ENCODE measurements at places on chromosomes 2 and 18.
A peak's percentile ranks its signal among the peaks of the same experiment; 100 is the strongest.

DNA sequence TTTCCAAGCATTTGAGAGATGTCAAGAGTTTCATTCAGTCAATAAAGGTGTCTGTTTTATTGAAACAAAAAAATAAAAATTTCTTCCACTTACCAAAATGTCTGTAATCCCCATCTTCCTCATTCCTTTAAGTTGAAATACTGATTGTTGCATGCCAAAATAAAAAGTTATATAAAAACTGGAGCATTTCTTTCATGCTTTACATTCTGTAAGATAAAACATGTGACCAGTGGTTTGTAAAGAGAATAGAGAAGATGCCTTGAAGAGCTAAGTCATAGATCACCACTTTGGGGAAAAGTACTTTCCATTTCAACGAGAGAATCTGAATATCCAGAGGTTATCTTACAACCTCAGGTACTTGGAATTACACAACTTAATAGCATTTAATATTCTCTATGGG is 35.9 kb upstream of the MYO1B start:
- DNase-seq, result no peak

DNA sequence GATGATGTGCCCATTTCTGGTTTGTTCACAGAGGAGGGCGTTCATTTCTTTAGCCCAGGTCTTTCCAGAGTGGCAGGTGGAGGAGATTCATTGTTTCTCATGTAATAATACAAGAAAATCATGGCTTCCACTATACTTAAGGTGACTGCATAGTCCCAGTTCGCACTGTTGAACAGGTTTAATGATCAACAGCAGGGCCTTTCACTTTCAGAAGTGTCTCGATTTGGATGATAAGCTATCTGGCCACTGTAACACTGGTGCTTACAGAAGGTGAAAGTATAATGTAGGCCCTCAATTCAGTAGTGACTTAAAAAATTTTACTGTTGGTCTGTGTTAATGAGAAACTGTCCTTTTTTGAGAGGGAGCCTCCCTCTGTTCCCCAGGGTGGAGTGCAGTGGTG is 1.4 kb downstream of the RMC1 start:
- DNase-seq, result no peak

DNA sequence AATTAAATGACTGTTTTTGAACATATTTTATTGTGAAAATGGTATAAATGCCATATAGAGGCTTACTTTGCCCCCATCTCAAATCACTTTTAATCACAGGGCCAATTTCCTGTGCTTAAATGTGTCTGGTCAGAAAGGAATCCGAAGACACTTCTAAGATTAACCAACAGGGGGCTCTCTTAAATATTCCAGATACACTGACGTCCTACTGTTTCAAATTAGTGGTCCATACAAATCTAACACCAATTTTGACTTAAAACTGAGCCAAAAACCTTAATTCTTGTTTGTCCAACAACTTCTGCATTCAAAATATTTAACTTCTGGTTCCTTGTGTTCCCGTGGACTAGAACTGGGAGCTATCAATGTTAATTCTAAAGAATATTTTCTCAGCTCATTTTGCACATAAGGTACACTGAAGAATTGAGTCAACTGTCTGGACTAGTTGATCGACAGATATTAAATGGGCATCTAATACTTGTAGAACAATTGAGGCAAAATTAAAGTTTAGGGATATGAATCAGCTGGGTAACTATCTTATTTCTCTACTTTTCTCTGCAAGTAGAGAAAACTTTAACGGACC is 557.5 kb downstream of the ARHGAP15 start:
- no peak for DNase-seq

DNA sequence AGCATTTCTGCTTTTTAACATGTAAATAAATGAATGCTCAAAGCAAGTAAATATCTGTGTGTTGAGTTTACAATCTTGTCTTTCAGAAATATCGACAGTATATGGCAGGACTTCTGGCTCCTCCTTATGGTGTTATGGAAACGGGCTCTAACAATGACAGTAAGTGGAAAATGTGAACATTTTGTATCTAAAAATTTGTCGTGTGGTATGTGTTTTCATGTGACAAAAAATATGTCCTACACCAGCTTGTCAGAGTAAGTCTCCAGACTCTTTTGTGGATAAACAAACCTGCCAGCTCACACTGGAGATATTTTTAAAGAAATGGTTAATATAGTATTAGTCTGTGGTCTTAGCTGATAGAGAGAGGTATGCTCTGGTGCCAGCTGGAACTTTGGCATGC is 157.9 kb upstream of the MAP3K20 start:
- no peak for DNase-seq

GRCh38 chr2:20198001-20198400 is 26.9 kb downstream of the SDC1 start:
- no peak for DNase-seq

- no peak for DNase-seq
These were observed 495 bp upstream of the TTC32 start for GRCh38 chr2:19902216-19902740.

GRCh38 chr2:106991866-106992265 is 105.9 kb upstream of the ST6GAL2 start:
- DNase-seq, result no peak

GRCh38 chr2:142880279-142880678 is 2.8 kb downstream of the KYNU start:
- no peak for DNase-seq

DNA sequence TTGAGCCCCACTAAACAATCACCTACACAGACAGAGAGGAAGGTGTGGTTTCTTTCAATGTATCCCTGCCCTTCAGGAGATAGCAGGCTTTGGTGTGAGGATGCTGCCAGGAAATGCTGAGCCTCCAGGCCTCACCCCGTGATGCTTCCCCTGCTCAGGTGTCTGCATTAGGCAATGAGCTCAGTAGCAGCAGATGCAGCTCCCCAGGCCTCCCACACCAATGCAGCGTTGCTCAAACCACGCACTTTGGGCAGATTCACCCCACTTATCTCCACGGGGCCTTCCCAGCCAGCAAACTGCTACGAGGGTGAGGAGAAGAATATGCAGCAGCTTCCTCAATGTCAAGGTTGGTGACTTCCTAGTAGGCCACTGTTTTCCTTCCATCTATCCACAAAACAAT is 229.3 kb upstream of the PXDN start:
- no peak for DNase-seq

- DNase-seq, result no peak
These were observed 90.8 kb downstream of the NFATC1 start for GRCh38 chr18:79486356-79487182.

- peak; percentile 3 for DNase-seq
These were observed 76.5 kb downstream of the CYBRD1 start for GRCh38 chr2:171598713-171599319.

GRCh38 chr2:102120701-102121159 is 21.8 kb upstream of the IL1R1 start:
- DNase-seq, result no peak

- no peak for DNase-seq
These were observed 107.1 kb upstream of the PKDCC start for GRCh38 chr2:41940745-41941063.

- no peak for DNase-seq
These were observed 31.6 kb upstream of the VWC2L start for GRCh38 chr2:214379227-214379626.

DNA sequence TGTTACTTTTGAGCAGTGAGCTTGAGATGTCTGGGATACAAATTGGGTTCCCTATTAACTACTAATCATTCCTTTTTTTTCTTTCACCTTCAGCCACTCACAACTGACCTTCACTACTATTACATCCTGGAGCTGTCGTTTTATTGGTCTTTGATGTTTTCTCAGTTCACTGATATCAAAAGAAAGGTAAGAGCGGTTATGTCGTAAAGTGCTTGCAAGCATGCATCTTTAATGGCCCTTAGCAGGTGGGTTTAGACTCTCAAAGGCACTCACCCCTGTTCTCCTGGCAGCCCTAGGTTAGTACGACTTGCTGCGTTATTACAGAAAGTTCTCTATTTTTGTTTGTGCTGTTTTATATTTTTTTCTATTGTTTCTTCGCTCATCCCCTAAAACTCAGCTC is 107.6 kb upstream of the NOSTRIN start:
- no peak for DNase-seq

DNA sequence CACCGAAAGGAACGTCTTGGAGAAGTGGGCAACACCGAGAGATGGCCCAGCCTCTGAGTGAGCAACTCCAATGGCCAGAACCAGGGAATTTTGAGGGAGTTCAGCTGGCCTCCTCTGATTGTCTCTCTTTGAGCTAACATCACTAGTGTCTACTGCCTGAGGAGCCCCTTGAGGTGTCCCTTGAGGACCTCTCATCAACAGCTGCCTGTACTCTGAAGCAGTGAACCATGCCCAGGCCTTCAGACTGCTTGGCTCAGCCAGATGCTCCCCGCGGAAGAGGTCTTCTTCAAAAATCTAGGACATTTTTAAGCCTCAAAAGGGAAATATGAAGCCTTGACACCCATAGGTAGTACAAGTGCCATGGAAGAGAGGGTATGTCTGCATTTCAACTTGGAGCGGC is 430.4 kb downstream of the TXNL1 start:
- DNase-seq, result no peak

DNA sequence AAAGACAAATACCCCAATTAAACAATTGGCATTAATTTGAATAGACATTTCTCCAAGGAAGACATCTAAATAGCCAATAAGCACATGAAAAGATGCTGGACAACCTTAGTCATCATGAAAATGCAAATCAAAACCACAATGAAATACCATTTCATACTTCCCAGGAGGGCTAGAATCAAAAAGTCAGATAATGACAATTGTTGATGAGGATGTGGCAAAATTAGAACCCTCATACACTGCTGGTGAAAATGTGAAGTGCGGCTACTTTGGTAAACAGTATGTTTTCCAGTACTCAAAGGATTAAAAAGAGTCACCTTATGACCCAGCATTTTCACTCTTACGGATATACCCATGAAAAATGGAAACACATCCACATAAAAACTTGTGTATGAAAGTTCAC is 91.6 kb downstream of the FIGN start:
- no peak for DNase-seq

DNA sequence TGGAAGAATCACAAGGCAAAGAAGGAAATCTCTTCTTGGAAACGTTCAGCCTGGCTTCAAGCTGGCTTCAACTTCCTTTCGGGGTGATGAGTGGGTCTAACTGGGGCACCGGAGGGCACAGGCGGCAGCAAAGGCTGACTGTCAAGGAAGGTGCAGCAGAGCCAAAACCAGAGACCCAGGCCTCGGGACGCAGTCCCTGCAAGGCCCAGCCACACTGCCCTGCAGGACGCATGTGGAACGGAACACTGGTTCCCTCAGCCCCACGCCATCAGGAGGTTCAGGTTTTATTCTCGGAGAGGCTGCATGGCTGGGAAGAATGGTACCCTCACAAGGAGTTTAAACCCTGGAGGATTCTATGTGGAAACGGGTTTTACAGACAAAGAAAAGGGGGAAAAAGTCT is 165.5 kb downstream of the HDAC4 start:
- DNase-seq, result no peak

DNA sequence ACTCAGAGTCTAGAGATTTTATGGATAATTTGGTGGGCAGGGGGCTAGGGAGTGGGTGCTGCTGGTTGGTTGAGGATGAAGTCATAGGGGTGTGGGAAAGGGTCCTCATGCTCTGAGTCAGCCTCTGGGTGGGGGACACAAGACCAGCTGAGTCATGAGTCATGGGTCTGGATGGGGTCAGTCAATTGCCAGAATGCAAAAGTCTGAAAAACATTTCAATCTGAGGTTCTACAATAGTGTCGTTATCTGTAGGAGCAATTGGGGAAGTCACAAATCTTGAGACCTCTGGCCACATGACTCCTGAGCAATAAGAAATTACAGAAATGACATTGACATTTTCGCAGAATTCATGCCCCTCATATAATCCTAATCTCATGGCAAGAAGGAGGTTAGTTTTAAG is 15.1 kb downstream of the NMS start:
- no peak for DNase-seq

DNA sequence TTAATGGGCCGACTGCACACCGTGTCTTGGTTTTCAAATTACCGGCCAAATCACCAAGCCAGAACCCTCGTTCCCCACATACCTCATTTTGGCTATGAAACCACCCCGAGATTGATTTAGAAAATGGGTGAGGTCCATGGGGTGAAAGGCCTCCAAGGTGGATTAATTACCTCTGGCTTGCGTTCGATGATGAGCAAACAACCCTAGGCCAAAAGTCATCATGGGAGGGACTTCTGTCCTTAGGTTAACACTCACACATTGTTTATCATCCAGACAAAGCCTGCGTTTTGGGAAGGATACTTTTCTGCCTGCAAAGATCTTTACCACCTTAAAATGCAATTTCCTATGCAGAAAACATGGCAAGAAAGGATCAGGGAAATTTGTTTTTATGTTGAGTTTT is 48.5 kb downstream of the GALR1 start:
- no peak for DNase-seq

GRCh38 chr2:225637259-225637658 is 237.7 kb downstream of the NYAP2 start:
- no peak for DNase-seq

DNA sequence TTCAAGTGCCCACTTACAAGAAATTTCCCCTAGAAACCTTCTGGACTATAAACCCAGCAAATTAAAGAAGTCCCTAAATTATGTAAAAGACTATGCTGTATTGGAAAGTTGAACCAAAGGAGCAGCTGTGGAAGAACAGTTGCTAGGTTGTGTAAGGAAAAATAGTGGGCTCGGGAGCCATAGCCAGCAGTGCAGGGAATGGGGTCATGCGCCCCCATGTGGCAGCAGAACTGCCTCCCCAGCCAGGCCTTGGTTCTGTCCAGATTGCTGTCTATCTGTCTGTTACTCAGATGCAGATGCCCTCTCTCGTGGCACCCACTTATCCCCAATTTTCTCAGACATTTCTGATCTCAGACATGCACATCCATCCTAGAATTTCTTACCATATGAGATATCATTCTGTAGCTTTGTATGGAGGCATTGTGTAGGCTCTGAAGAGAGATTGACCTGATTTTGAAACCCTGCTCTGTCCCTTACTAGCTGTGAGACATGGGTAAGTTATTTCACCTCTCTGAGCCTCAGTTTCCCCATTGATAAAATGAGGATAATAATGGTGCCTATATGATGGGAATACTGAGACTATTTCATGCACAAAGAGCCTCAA is 258.3 kb downstream of the SS18 start:
- DNase-seq, result no peak

GRCh38 chr2:187581125-187581896 is 27.1 kb upstream of the TFPI start:
- no peak for DNase-seq

DNA sequence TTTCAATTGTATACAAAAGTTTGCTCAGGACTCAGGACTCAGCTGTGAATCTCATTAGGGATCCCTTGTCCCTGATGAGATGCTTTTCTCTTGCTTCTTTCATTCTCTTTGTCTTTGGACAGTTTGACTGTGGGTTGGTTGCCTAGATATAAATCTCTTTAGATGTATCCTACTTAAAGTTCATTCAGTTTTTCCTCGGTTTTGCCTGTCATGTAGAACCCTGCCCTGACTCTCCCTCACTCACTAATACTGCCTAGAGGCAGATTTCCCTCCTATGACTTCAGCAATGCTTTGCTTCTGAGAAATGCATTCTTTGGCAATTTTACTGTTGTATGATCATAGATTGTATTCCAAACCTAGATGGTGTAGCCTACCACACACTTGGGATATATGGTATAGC is 421.4 kb upstream of the TCF4 start:
- DNase-seq, result no peak
